NCI-H774 (cell line): ENCODE measurements at places on chromosomes 11 and 22.

GRCh38 chr22:32340411-32340810 lies 17.3 kb upstream of the RFPL3 start:
- no peak for DNase-seq

DNA sequence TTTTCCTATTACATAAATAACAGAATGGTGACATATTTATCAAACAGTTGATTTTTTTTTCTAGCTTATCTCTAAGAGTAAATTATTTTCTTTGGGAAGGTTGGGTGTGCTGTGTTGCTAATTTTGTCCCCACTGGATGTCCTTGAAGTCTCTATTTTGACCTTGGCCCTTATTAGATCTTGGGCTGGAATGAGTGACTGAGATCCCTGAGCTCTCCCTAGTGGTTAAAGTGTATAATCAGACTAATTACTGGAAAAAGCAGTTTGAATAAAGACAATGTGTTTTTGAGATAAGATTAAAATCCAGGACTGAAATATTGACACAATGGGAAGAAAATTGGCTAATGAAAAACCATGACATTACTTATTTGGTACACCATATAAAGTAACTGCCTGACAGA lies 56.1 kb downstream of the AASDHPPT start:
- DNase-seq, result no peak

DNA sequence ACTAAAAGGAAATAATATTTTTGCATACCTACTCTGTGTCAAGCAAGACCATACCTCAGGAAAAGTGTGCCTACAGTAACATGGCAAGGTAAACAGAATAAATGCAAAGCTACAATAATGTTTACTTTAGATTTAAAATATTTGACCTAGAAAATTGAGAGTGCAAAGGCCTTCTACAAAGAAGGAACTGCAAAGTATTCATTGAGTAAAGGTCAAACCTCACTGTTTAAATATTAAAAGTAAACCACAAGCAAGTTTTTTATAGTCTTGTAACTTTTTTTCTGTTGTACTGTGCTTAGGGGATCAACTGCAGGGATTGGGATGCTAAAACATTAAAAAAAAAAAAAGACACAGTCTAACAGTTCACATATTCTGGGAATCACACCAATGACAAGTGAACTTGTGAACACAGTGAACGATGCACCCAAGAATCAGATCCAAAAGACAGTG lies 48.8 kb downstream of the CWF19L2 start:
- DNase-seq, result no peak

DNA sequence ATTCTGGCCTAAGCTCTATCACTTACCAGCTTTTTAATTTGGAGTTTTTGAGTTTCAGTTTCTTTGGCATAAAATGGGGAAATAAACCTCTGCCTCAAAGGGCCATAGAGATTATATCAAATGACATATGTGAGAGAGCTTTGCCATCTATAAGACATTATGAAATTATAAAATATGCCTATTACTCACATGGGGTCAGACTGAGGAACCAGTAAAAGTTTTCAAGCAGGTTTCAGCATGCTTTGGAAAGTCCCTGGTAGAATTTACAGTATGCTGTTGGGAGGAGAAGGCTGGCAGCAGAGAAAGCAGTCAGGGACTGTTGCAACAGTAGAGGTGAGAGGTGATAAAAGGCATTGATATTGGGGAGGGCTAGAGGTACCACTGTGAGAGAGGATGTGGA lies 13.6 kb upstream of the MTNR1B start:
- DNase-seq, result no peak

DNA sequence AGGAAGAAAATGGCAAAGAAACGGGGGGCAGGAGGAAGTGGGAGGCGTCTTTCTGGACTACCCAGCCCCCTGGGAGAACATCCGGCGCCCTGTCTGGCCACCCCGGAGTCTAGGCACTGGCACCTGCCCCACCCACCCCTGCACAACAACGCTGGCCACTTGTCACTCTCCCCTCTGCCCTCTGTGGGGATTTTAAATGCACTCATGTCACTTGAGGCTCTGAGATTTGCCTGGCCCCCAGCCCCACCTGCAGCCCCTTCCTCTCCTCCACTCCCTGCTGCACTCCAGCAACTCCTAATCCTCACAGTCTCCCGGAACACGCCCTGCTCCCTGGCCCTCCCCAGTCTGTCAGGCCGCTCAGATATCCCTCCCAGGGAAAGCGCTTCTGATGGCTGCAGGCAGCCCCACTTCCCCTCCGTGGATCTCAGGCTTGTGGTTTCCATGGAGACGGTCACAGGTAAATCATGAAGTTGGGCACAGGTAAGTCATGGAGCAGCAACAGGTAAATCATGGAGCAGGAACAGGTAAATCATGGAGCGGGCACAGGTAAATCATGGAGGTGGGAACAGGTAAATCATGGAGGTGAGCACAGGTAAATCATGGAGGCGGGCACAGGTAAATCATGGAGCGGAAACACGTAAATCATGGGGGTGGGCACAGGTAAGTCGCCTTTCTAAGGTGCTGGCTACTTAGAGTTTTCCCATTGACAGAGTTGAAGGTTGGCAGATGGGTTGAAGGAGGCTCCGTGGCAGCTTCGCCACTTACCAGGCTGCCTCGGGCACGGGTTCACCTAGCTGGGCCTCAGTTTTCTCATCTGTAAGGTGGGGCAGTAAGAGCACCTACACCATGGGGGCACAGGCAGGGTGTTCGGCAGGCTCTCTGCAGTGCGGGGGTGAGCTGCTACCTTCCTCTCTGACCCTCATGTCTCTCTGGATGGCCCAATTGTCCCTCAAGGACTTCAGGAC lies 79.0 kb upstream of the SHISAL1 start:
- no peak for DNase-seq

DNA sequence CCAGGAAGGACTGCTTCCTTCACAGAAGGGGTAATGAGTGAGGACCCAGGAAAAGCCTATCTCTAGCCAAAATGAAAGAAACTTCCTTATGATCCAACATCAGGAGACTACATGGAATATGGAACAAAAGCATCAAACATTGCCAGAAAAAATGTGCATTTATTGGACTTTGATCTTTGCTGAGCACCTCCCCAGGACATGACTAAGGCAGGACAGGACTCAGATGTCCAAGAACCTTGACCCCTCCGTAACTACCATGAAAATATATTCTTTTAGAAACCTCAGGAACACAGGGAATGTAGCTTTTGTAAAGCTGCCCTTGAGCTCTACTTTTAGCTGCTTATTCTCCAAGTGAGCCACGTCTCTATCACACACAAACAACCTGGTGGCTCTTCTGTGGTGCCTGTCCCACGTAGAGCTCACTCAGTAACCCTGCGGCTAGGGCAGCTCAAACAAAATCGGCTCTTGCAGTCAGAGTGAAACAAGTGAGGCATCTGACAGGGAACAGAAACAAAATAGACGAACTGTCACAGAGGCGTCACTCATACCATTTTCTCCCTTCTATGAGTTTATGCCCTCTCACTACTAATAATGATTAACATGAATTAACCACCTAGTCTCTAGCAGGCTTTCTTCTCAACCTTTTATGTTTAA lies 471.5 kb upstream of the API5 start:
- DNase-seq, result no peak

DNA sequence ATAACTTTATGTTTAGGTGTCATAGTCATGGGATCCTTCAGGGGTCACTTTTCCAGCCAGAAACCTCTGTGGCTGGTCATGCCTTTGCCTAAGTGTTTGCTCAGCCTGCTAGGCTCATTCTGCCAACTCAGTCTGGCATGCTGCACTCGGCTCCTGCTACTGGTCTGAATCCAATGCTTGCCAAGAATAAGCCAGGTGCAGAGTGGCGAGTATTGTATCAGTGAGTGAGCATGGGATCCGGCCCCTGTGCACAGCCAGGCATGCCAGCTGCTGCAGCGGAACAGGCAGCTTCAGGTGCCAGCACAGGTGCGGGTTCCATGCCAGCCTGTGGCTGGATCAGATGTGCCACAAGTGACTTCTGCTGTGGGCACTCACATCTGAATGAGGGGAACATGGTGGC lies 1269.3 kb upstream of the CNTN5 start:
- peak; percentile 89 for DNase-seq

GRCh38 chr11:65634905-65635731 lies 2.8 kb upstream of the SIPA1 start:
- DNase-seq, result no peak
